MV-4-11 (cell line): ENCODE measurements at places on chromosomes 4 and X.
A peak's percentile ranks its signal among the peaks of the same experiment; 100 is the strongest.

- DNase-seq, result no peak
These were observed 112.8 kb downstream of the PPA2 start for GRCh38 chr4:105361053-105361452.

- DNase-seq, result no peak
These were observed 16.4 kb upstream of the NKRF start for GRCh38 chrX:119622356-119623232.

DNA sequence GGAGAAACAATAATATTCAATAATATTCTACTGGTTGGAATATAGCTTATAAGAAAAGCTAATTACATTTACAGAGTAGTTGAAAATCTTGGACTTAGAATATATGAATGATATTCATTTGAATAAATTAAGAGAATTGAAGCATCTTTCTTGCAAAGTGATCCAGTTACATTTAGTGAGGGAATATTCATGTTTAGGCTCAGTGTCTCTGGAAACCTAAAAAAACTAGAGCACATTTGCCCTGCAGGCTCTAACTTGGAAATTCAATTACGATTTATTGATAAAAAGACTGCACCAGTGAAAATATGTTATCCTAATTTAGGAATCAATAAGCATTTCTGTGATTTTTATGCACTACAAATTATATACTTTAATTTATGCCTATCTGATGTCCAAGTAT is 58.3 kb upstream of the RAP1GDS1 start:
- no peak for DNase-seq

DNA sequence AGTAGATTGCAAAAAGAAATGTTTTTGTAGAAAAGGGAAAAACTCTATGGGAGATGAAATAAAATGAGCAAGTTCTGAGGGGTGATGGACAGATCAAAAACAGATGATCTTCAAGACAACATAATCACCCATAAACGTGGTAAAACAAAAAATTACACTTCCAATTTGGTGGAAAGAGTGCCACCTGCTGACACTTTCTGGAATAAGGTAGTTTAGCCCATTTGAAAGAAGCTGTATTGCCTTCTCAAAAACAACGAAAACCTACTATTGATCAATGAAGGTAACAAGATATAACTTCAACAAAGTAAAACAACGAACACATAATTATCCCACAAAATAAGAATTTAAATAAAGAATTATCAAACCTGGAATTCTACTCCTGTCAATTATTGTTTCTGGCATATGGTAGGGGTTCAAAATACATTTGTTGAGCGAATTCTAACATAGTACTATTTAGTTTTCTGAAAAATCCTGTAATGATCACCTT is 2.5 kb downstream of the COQ2 start:
- peak; percentile 69 for DNase-seq

- peak; percentile 8 for DNase-seq
These were observed 196.4 kb downstream of the LRBA start for GRCh38 chr4:150818661-150819060.

DNA sequence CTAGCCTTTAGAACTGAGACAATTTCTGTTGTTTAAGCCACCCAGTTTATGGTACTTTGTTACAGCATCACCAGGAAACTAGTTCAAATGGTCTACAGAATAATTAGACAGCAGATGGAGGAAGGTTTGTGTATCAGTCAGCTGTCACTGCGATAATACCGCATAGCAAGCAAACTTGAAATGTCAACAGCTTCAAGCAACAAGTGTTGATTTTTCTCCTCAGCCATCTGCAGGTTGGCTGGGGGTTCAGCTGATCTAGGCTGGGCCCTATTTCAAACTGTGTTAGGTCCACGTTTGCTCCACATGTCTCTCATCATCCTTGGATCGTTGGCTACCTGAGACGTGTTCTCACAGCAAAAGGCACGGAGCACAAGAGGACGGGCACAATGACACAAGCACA is 19.2 kb upstream of the PHEX start:
- no peak for DNase-seq

GRCh38 chrX:1500701-1501624 is 36.0 kb downstream of the P2RY8 start:
- DNase-seq, result peak; percentile 33

DNA sequence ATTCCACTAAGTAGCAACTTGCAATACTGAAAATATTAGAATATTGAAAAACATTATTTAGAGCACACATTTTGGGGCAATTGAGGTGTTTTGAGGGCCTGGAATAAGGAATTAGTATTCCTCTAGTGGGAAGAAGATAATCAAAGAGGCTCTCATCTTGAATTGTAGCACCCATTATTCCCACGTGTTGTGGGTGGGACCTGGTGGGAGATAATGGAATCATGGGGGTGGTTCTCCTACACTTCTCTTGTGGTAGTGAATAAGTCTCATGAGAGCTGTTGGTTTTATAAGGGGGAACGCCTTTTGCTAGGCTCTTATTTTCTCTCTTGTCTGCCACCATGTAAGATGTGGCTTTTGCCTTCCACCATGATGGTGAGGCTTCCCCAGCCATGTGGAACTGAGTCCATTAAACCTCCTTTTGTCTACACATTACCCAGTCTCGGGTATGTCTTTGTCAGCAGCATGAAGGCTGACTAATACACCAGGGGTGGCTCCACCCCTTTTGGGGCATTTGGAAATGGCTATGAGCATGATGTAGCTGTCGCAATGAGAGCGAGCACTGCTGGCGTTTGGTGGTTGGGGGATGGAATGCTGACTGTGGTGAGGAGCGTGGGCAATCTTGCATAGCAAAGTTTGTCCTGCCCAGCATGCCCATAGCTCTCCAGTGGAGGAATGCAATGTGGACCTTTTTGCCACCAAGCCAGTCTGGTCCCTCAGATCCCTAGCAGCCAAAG is 308.2 kb downstream of the FRMPD4 start:
- peak; percentile 82 for DNase-seq

- no peak for DNase-seq
These were observed 426 bp downstream of the PORCN start for GRCh38 chrX:48509245-48509590.

GRCh38 chr4:81040012-81040659 is 9.6 kb downstream of the BMP3 start:
- DNase-seq, result peak; percentile 30

GRCh38 chrX:47226071-47226470 is 6.7 kb upstream of the USP11 start:
- DNase-seq, result no peak
